ENCODE measurements at places on chromosomes 16 and 17.

DNA sequence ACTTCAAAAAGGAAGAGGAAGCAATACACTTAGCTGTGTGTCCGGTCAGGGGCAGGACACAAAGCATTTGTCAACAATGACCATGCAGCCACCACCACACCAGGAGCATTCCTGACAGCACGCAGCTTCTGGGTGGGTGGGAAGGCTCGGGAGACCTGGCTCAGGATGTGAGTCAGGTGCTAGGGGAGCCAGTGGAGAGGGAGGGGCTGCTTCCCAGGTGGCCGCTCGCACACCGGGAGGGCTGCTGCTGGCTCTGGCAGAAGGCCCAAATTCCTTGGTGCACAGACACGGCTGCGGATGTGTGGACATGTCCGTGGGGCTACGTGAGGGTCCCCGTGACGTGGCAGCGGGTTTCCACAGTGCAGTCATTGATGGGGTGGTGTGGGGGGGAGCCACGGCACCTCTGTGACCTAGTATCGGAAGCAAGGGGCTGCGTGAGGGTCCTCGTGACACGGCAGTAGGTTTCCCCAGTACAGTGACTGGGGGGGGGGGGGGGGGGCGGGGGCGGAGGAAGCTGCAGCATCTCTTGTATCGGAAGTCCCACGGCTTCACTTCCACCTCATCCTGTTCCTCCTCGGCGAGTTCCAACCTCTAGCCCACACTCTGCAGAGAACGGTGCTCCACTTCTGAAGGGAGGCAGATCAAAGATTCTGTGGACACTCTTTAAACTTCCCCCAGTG lies 112.8 kb downstream of the ZNF778 start:
- no peak for DNase-seq

DNA sequence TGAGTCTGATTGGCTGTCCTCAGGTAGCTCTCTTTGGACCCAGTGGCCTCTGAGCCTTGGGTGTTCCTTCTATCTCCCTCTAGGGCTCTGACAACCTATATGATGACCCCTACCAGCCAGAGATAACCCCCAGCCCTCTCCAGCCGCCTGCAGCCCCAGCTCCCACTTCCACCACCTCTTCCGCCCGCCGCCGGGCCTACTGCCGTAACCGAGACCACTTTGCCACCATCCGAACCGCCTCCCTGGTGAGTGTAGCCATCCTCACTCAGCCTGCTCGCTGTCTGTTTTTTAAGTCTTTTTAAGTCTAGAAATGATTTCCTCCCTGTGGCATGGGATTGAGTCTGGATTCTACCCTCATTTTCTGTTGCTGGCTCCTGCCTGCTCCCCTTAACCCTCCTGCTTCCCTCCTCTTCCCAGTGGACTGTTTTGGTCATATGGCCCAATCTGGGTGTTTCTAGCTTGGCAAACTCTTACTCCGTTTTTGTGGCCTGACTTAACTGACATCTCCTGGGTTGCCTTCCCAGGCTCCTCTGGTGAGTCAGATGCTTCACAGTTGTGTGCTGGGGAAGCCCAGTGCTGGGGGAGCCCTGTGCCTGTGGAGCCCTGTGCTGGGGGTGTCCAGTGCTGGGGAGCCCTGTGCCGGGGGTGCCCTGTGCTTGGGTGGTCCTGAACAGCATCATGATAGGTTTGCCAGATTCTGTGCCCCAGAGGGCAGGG lies 9.9 kb downstream of the TAOK2 start:
- no peak for DNase-seq

DNA sequence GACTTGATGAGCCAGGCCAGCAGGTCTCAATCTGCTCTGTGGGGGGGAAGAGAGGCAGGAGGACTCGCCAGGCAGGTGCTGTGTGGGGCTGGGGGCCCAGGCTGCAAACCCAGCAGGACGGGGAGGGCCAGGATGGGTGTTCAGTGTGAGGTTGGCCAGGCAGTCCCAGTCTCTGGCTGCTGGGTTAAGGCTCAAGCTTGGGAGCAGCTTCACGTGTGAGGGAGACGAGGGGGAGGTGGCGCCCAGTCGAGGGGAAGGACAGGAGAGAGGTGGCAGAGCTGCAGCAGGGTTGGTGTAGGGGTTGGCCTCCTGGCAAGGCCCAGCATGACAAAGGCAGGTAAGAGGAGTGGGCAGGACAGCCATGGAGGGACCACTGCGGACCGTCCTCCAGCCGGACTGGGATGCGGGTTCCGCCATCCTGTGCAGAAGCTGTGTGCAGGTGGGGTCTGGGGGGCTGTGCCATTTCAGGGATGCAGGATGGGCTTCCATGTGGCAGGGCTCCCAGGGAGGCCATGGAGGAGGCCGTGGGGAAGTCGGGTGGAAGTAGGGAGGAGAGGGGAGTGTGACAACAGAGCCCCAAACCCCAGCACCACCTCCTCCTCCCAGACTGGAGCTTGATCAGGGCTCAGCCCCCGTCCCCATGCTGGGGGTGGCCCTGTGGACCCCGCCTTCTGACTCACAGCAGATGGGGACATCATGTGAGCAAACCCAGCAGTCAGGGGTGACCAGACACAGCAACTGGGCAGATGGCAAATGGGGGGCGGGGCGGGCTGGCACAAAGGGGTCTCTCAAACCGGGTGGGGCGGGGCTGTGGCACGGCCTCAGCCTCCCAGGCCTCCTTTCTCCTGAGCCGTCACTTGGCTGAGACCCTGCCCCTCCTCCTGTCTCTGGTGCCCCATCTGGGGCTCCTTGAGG lies 2.8 kb downstream of the ADGRG1 start:
- no peak for DNase-seq

DNA sequence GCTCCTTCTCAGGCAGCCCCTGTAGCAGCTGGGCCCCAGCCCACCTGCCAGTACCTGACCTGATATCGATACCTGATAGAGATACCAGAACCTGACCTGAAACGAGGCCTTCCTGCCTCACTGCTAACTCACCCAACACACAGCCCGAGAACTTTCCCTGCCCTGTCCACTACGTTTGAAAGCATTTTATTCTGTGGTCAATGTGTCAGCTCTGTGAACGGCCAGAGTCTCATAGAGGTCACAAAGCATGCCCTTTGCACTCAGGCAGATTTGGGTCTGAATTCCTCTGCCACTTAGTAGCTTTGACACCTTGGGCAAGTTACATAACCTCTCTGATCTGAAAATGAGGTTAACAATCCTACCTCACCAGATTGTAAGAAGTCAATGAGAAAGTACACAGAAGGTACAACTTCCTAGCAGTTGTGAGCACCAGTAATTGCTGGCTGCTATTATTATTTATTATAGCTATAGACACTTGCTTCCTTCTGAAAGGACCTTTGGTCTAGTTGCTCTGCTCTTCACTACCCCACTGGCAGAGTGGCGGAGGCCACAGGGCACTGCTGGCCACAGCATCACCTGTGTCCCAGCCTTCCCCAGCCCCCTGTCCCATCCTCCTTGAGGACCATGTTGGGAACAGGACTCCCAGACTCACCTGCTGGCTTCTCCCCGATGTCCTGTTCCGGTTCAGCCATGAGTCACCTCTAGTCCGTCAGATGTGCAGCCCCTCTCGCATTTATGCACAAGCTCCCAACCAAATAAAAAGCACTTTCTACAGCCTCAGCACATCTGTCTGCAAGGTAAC lies 895 bp downstream of the ANKRD40CL start:
- no peak for DNase-seq

DNA sequence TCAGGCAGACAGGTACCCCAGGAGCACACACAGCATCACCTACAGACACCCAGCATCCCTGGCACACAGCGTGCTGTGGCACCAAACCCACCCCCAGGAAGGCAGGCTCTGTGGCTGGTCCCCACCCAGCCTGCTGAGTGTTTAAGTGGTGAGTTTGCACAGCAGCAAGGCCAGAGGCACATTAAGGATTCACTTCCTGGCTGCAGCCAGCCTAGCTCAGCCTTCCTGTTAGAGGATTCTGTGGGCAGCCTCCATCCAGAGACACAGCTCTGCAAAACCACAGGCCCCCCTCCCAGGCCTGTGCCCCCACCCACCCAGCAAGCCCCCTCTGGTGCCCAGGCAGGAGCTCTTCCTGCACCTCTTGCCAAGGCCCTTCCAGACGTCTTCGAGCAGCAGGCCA lies 36.1 kb upstream of the PHB1 start:
- DNase-seq, result no peak

- DNase-seq, result peak; percentile 61
Observed at GRCh38 chr17:58531661-58532554, 17.5 kb upstream of the MTMR4 start.

- DNase-seq, result no peak
Observed at GRCh38 chr16:21646091-21646490, 6.3 kb downstream of the IGSF6 start.
